ENCODE measurements at places on chromosomes 2 and 18. TPM values are rescaled to one million over a fixed set of nuclear protein-coding genes. Genes with fewer than 3 reads are reported as not detected.
A peak's percentile ranks its signal among the peaks of the same experiment; 100 is the strongest.

GRCh38 chr18:34159691-34160185, 65.0 kb downstream of the NOL4 start:
- H3K27me3 ChIP-seq, result peaks cover 4% of the 10 kb centered on the region
- DNase-seq, result peak; percentile 10
- H3K4me1 ChIP-seq, result peaks cover 15% of the 10 kb centered on the region
- no peak overlapping the region for H3K27ac ChIP-seq
- H3K36me3 ChIP-seq, result no peaks in the 10 kb centered on the region

The CYP26B1 gene
- polyA plus RNA-seq, result 1.1 TPM

DNA sequence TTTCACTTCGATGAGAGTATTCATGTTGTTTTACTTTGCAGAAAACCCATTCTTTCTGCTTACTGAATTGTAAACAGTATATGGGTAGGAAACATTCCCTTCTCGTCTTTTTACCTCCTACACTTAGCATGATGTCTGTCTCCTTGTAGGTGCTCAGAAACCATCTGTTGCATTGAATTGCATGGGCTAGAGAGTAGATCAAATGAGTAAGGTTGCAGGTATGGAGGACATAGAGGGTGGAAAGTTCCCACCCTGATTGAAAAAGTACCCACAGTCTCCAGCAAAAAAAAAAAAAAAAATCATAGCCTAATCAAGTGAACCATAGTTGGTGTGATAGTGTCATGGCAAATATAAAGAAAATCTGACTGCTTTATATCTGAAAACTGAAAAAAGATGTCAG, 1.7 kb downstream of the CYTIP start:
- H3K27ac ChIP-seq, result peak overlapping the region; percentile 82
- H3K27me3 ChIP-seq, result no peaks in the 10 kb centered on the region
- DNase-seq, result no peak
- H3K36me3 ChIP-seq, result no peaks in the 10 kb centered on the region
- H3K4me3 ChIP-seq, result peak overlapping the region; percentile 50

The SPAST gene
- polyA plus RNA-seq, result 2.6 TPM

The SOS1 gene
- 6.3 TPM for polyA plus RNA-seq

The NT5DC4 gene
- not detected for polyA plus RNA-seq

The GYPC gene
- polyA plus RNA-seq, result 46.2 TPM

- no peaks in the 10 kb centered on the region for H3K36me3 ChIP-seq
- DNase-seq, result no peak
- no peak overlapping the region for H3K27ac ChIP-seq
- no peak overlapping the region for H3K4me3 ChIP-seq
These were observed 199.4 kb downstream of the CYRIA start for GRCh38 chr2:16466133-16466820.

The OR6B2 gene
- polyA plus RNA-seq, result not detected

The CHRNG gene
- not detected for polyA plus RNA-seq

The SERPINB10 gene
- 0.10 TPM for polyA plus RNA-seq

- H3K27me3 ChIP-seq, result no peaks in the 10 kb centered on the region
- no peak overlapping the region for H3K27ac ChIP-seq
- no peak for DNase-seq
- H3K4me1 ChIP-seq, result peaks cover 20% of the 10 kb centered on the region
These were observed 2.5 kb upstream of the C2orf15 start for GRCh38 chr2:99139003-99139402.

The PSMA8 gene
- polyA plus RNA-seq, result not detected

The C2orf72 gene
- polyA plus RNA-seq, result 7.6 TPM

The AFF3 gene
- 2.1 TPM for polyA plus RNA-seq

The TPGS2 gene
- 38.5 TPM for polyA plus RNA-seq

The KATNAL2 gene
- polyA plus RNA-seq, result 2.7 TPM

- H3K4me1 ChIP-seq, result no peaks in the 10 kb centered on the region
- H3K27ac ChIP-seq, result no peak overlapping the region
- H3K27me3 ChIP-seq, result no peaks in the 10 kb centered on the region
- H3K36me3 ChIP-seq, result no peaks in the 10 kb centered on the region
- no peak for DNase-seq
- H3K4me3 ChIP-seq, result no peak overlapping the region
These were observed 234.7 kb downstream of the ZNF407 start for GRCh38 chr18:74832381-74832780.

DNA sequence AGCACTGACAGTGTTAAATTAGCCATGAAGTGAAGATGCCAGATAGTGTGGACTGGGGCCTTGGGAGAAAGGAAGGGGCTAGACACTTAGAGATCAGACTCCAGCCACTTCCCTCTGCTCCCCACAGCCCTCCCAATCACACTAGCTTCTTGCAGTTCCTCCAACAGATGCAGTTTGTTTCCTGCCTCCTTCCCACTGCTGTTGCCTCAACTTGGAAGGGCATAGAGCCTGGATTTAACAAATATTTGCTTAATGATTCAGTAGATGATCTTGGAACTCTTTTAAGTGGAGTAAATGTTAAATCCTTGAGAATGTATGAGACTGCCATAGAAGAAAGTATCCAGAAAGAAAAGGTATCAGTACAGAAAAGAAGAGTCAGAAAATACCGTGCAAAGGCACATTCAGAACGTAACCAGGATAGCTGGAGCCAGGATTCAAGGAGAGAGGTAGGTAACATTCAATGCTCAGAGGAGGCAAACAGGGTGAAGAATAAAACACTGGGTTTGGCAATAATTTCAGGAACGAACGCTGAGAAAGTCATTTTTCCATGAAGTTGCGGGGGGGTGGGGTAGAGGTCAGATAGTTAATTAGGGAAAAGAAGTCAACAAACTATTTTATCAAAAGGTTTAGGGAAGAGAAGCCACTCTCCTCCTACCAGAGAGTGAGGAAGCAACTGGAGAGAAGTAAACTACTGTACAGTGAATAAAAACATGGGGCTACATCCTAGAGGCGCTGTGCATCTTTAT, 1.3 kb upstream of the BZW1 start:
- H3K36me3 ChIP-seq, result peaks cover 23% of the 10 kb centered on the region
- H3K27me3 ChIP-seq, result no peaks in the 10 kb centered on the region
- H3K4me1 ChIP-seq, result peaks cover 46% of the 10 kb centered on the region
- peak overlapping the region; percentile 92 for H3K4me3 ChIP-seq

DNA sequence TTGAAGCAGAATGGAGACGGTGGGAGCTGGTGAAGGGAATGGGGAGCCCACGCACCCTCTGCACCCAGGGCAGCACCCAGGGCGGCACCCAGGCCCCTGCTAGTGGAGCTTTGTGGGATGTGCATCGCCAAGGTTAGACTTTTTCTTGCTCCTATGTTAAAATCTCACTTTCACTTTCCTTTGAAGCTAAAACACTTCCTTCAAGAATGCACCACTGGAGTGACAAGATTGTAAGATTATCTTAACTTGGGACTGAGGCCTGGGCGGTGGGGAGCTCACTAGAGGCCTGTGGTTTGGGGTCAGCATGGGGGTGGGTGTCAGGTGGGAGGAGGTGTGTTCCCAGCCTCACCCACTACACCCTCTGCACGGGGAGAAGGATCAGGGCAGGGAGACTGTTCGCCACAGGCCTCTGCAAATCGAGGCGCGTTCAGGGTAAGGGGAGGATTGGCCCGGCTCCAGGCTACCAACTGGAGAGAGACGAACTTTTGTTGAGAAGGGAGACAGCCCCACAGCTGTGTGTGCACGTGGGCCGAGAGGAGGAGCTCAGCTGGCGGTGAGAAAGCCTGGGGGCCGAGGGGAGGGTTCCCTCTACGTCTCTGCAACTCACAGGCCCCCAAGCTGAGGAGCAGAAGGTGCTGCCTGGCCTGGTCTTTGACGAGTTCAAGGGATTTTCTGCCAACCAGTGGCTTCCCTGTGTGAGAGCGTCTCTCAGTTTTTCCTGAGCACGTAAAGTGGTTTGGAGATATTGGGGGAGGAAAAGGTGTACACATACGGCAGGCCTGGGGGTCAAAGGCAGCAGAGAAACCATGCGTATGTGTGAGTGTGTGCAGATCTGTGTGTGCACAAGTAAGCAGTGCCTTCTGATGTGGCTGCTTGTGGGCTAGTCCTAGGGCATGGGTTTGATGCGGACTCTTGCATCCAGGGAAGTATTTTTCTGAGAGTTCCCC, 147.7 kb downstream of the KLHL29 start:
- peak overlapping the region; percentile 2 for H3K4me3 ChIP-seq
- peaks cover 9% of the 10 kb centered on the region for H3K4me1 ChIP-seq
- no peaks in the 10 kb centered on the region for H3K27me3 ChIP-seq
- no peaks in the 10 kb centered on the region for H3K36me3 ChIP-seq

The GALNT13 gene
- polyA plus RNA-seq, result 0.15 TPM

GRCh38 chr2:178391701-178392100, 59.3 kb downstream of the PRKRA start:
- DNase-seq, result no peak
- no peaks in the 10 kb centered on the region for H3K27me3 ChIP-seq
- no peak overlapping the region for H3K27ac ChIP-seq

GRCh38 chr2:169714699-169715098, 18.9 kb upstream of the KLHL23 start:
- no peaks in the 10 kb centered on the region for H3K36me3 ChIP-seq
- H3K27ac ChIP-seq, result no peak overlapping the region
- H3K27me3 ChIP-seq, result no peaks in the 10 kb centered on the region
- peaks cover 25% of the 10 kb centered on the region for H3K4me1 ChIP-seq

DNA sequence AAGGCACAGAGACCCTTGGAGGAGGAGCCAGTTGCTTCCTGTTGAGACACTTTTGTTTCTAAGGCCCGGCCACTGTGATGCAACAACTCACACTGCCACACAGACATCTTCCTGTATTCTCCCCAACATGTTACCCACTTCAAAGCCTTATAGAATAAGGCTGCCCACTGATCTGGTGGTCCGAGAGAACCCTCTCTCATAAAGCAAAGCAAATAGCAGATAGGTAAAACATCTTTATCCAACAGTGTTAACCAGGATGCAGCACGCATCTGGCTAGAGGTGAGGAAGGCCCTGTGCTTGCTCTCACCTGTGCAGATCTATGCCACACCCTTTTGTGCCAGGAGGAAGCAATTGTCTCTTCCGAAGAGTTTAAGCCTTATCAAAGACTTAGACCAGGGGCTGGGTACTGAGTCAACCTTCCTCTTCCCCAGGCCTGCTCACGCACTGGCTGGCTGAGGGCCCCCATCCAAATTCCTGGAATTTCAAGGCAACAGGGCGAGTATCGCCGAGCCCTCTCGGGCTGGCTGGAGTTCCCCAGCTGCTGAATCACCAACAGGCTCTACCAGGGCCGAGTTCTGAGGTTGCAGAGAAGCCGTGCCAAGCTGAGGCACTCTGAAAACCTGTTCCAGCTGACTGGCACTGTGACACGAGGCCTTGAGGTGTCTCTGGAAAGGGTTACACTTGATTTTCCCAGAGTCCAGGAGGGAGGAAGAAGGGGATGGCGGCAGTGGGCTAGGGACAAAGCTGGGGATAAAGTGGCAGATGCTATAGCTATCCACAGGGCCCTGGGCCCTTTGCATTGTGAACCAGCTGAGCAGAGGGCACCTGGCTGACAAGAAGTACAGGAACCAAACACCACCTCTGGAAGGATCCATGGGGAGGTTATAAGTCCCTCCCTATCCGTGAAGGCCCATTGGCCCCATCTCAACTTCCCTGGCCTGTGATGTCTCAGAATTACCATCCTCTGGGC, 29.3 kb downstream of the TGFA start:
- peak overlapping the region; percentile 83 for H3K27ac ChIP-seq
- peak; percentile 66 for DNase-seq
- no peaks in the 10 kb centered on the region for H3K36me3 ChIP-seq
- peaks cover 30% of the 10 kb centered on the region for H3K4me1 ChIP-seq

- no peaks in the 10 kb centered on the region for H3K36me3 ChIP-seq
- H3K27me3 ChIP-seq, result no peaks in the 10 kb centered on the region
- H3K27ac ChIP-seq, result no peak overlapping the region
- peak; percentile 67 for DNase-seq
These were observed 58.1 kb upstream of the TMEM182 start for GRCh38 chr2:102703748-102704147.

DNA sequence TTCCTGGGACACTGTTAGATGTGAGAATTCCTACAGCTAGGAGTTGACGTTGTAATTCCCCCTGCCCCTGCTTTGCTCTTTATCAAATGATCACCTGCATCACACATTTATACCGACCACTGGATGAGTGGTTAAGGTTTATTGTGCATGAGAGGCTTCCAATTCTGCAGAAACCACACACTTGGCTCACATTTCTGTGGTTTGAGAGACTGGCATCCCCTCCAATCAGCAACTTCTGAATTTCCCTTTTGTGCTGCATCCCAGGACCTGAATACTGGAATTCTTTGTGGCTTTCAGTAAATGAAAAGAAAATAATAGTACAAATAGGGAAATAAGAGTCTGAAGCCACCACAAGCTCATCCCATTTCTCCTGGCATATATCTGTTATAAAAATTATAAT, 628.7 kb upstream of the PIK3C3 start:
- no peak overlapping the region for H3K27ac ChIP-seq
- H3K4me1 ChIP-seq, result no peaks in the 10 kb centered on the region
- DNase-seq, result no peak
- no peaks in the 10 kb centered on the region for H3K27me3 ChIP-seq
- no peaks in the 10 kb centered on the region for H3K36me3 ChIP-seq

DNA sequence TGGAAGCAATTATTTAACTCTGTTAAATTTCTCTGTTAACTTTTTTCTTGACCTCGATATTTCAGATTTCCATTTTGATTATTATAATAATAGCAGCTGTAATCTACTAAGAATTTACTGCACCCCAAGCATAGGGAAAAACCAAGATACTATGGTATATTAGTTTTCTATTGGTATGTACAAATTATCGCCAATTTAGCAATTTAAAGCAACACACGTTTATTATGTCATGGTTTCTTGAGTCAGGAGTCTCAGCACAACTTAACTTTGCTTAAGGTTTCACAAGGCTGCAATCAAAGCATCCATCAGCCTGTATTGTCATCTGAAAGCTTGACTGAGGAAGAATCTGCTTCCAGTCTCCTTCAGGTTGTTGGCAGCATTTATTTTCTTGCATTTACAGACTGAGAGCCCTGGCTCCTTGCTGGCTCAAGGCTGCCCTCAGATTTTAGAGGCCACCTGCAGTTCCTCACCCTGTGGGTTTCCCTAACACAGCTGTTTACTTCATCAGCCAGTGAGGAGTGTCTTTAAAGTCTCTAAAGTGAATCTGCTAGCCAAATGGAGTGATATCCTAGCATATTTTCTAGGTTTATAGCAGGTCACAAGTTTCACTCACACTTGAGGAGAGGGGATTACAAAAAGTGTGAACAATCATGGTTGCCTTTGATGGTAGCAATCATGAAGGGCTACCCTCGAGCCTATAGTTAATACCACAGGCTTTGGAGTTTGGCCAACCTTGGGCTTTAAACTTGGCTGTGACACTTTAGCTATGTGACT, 4.4 kb upstream of the VPS54 start:
- DNase-seq, result no peak
- no peak overlapping the region for H3K4me3 ChIP-seq
- H3K27me3 ChIP-seq, result no peaks in the 10 kb centered on the region
- no peak overlapping the region for H3K27ac ChIP-seq

All from stomach (tissue), 19 donors.